ENCODE measurements at places on chromosomes 11 and 22.

- no peak overlapping the region for H3K27ac ChIP-seq
- H3K4me3 ChIP-seq: no peak overlapping the region
Observed at GRCh38 chr11:73383249-73384124, 7.3 kb downstream of the RELT start.

GRCh38 chr22:49659924-49660315 lies 167.8 kb downstream of the BRD1 start:
- H3K27ac ChIP-seq: no peak overlapping the region
- no peaks in the 10 kb centered on the region for H3K36me3 ChIP-seq
- H3K4me3 ChIP-seq: no peak overlapping the region
- H3K27me3 ChIP-seq: peaks cover 44% of the 10 kb centered on the region

DNA sequence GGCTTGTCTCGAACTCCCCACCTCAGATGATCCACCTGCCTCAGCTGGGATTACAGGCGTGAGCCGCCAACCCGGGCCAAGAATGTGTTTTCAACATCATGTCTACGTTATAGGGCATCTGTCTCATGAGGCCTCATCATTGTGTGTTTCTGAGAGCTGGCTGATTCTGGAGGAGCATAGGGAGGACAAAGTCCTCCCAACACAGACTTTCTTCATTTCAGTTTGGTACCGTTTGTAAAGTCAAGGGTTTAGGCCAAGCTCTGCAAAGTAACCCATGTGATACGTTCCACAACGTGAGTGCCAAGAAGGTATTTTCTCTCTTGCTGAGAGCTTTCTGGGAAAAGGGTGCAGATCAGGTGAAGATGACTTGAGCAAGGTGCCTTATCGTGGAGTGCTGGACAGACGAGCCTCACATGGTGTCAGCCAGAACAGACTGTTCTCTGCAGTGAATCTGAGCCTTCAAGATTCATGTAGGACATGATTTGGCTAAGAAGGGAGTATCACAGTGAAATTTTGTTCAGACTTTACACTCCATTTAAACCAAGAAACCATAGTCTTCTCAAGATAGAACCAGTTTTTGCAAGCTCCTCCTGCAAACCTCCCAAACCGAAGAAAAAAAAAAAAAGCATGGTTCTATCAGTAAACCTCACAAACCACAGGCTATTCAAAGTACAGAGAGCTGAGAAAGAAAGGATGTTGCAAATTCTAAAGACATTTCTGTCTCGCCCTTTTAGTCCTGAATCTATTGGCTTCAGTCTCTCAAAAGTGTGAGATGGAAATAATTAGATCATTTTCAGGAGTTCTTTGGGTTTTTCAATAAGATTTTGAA lies 71.7 kb downstream of the DBX1 start:
- no peak overlapping the region for H3K4me3 ChIP-seq
- peaks cover 60% of the 10 kb centered on the region for H3K36me3 ChIP-seq
- DNase-seq: no peak
- no peaks in the 10 kb centered on the region for H3K27me3 ChIP-seq
- peaks cover 10% of the 10 kb centered on the region for H3K4me1 ChIP-seq

DNA sequence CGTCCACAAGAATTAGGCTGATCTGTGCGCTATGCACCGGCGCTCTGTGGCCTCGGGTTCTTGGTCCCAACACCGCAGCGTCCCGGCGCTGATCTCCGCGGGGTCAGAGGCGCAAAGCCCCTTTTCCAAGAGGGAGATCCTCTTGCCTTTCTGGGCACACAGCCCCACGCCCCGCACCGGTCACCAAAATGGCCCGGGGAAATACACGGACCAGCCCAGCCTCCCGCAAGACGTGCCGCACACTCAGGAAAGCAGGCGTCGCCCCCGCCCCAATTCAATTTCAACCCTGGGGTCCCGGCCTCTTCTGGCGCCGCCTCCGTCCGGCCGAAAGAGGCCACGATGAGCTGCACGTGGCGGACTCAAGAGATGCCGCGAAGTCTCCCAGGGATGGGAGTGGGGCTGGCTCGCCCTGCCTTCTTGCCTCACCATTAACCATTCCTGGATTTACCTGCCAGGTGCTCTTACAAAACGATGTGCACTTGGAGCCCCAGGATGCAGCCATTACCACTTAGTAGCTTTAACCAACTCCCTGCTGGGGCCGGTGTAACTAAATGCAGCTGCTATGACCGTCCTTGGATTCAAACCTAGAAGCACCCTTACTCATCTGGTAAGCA lies 10.5 kb downstream of the PIWIL3 start:
- no peaks in the 10 kb centered on the region for H3K4me1 ChIP-seq
- no peak overlapping the region for H3K4me3 ChIP-seq
- H3K27me3 ChIP-seq: peaks cover 5% of the 10 kb centered on the region
- H3K36me3 ChIP-seq: no peaks in the 10 kb centered on the region

DNA sequence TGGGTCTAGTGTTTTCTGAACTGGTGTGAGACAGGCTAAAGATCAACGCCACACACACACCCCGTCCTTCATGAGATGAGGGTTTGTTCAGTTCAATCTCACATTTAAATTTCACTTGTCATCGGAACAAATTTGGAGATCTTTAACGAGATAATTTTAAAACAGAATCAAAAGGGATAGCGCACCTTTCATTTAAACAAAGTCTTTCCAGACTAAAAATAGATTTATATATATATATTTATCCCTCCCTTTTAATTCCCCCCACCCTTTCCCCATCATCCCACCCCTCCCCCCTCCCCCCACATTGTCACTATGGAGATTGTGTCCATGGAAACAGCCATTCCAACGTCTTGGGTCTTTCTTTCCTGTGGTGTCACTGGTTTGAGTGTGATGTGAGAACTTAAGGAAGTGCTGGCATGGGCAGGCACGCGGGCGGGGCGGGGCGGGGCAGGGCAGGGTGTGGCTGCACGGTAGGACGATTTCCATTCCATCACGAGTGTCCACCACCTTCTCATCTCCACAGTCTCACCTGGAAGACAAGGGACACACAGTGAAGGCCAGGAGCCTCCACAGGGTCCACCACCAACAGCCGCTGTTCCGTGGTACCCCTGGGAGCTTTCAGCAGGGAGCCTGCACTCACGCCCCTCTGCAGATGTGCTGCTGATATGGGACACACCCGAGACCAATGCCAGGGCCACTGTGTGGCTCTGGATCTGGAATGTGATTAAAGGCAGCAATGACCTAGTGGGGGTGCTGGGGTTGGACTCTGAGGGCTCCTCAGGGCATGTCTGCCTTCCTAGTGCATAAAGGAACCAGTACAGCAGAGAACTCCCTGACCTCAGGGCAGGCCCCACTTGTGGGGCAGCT lies 30.5 kb upstream of the CYP2D6 start:
- no peak overlapping the region for H3K4me3 ChIP-seq
- peaks cover 2% of the 10 kb centered on the region for H3K4me1 ChIP-seq
- DNase-seq: no peak
- H3K27me3 ChIP-seq: no peaks in the 10 kb centered on the region
- no peak overlapping the region for H3K27ac ChIP-seq

DNA sequence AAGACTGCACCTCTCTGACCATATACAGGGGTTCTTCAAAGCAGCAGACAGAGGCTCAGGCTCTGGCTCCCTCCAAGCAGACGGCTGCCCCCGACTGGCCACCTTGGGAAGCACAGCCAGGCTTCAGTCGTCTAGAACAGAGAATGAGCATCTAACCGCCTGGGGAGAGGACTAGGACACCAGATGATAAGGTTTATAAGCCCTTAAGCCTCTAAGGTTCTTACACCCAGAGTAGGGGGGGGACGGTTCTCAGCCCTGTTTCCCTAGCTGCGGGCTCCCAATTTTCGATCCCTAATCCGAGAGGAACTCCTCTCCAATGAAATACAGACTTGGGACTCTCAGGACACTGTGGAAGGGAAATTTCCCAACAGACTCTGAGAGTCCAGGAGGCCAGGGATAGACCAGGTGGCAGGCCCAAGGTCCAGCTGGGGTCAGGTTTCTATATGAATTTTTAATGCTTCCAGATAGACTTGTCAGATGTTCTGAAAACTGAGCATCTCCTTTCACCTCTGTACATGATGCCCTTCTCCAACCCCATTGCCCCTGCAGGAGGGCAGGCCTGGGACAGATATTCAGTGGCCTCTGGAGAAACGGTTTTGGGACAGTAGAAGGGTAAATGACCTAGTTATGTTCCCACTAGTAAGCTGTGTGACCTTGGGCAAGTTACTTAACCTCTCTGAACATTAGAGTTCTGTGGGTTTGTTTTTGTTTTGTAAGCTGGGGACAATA lies 20.2 kb downstream of the RTN4RL2 start:
- no peak for DNase-seq
- no peak overlapping the region for H3K4me3 ChIP-seq
- H3K4me1 ChIP-seq: peaks cover 25% of the 10 kb centered on the region
- no peaks in the 10 kb centered on the region for H3K36me3 ChIP-seq

GRCh38 chr11:69773626-69774353 lies 1.4 kb downstream of the FGF4 start:
- H3K36me3 ChIP-seq: no peaks in the 10 kb centered on the region
- H3K27me3 ChIP-seq: peaks cover 86% of the 10 kb centered on the region
- H3K27ac ChIP-seq: no peak overlapping the region
- H3K4me3 ChIP-seq: no peak overlapping the region

DNA sequence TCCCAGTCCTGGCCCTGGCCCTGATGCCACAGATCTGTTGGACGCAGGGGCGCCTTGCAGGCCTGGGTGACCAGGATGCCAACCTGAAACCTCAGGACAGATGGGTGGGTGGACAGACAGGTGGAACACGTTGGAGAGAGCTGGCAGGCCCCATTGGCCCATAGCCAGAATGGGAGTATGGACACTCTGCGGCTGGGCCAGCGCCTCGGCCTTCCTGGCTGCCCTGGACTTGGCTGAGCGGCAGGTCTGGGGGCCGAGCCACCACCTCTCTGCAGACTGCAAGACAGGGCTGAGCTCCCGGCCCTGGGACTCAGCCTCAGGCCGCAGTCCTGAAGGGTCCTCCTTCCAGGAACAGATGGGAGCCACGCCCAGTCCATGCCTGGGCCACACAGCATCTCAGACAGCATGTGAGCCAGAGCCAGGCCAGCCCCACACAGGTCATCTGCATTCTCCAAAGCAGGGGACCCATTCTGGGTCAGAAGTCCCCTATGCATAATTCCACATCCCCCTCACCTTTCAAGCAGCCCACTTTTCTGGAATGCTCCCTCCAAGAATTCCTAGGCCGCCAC lies 14.1 kb downstream of the WNT7B start:
- no peak overlapping the region for H3K4me3 ChIP-seq
- peaks cover 6% of the 10 kb centered on the region for H3K27me3 ChIP-seq
- peaks cover 35% of the 10 kb centered on the region for H3K4me1 ChIP-seq
- no peaks in the 10 kb centered on the region for H3K36me3 ChIP-seq
- DNase-seq: no peak

DNA sequence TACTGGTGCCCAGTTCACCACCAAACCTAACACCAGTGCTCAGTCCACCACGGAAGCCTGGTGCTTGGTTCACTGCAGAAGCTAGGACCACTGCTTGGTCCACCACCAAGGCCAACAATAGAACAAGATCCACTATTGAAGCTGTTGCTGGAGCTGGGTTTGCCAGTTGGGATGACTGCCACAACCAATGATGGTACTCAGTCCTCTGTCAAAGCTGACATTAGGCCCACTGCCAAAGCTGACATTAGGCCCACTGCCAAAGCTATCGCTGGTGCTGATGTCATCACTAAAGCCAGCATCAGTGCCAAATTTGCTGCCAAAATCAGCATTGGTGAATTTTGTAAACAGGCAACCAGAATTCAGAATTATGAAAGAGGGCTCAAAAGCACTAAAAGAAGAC lies 1850.2 kb upstream of the RAG2 start:
- H3K36me3 ChIP-seq: no peaks in the 10 kb centered on the region
- no peaks in the 10 kb centered on the region for H3K27me3 ChIP-seq
- no peak overlapping the region for H3K4me3 ChIP-seq
- DNase-seq: no peak
- H3K27ac ChIP-seq: no peak overlapping the region

- H3K36me3 ChIP-seq: no peaks in the 10 kb centered on the region
- H3K4me3 ChIP-seq: peak overlapping the region; percentile 69
- DNase-seq: no peak
- peaks cover 100% of the 10 kb centered on the region for H3K27me3 ChIP-seq
- no peak overlapping the region for H3K27ac ChIP-seq
Observed at GRCh38 chr11:43580735-43581369, 99.7 kb upstream of the HSD17B12 start.

DNA sequence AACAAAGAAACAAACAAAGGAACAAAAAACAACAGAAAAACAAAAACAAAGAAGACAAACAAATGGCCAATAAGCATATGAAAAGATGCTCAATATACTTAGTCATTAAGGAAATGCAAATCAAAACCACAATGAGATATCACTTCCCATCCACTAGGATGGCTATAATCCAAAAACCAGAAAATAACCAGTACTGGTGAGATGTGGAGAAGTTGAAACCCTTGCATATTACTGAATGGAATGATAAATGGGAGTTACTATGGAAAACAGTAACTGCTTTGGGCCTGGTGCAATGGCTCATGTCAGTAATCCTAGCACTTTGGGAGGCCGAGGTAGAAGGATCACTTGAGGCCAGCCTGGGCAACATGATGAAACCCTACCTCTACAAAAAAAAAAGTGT lies 44.9 kb upstream of the RBFOX2 start:
- H3K27ac ChIP-seq: no peak overlapping the region
- DNase-seq: no peak

- H3K27ac ChIP-seq: no peak overlapping the region
- H3K36me3 ChIP-seq: no peaks in the 10 kb centered on the region
- H3K4me1 ChIP-seq: no peaks in the 10 kb centered on the region
- no peak for DNase-seq
Observed at GRCh38 chr22:50044485-50045118, 13.5 kb downstream of the TTLL8 start.

- H3K27ac ChIP-seq: no peak overlapping the region
- H3K36me3 ChIP-seq: peaks cover 5% of the 10 kb centered on the region
- H3K4me1 ChIP-seq: no peaks in the 10 kb centered on the region
- no peaks in the 10 kb centered on the region for H3K27me3 ChIP-seq
- no peak for DNase-seq
Observed at GRCh38 chr11:105670811-105671210, 60.9 kb downstream of the GRIA4 start.

DNA sequence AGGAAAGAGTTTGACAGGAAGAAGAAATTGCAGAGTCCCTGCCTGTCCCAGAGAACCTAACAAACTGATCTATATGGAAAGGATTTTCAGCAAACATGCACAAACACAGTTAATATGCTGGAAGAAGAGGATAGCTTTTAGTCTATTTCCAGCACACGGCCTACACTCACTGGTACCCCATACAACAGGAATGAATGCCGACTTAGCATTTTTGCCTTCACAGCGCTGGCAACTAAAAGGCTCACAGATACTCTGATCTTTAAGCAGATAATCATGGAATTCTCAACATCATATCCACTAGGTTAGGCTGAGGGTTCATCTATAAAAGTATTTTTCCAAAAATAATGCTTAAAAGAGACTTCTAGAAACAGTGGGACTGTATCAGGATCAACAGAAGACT lies 9.8 kb upstream of the TUBA8 start:
- peaks cover under 1% of the 10 kb centered on the region for H3K27me3 ChIP-seq
- H3K4me3 ChIP-seq: no peak overlapping the region
- peaks cover 21% of the 10 kb centered on the region for H3K36me3 ChIP-seq
- no peak for DNase-seq

DNA sequence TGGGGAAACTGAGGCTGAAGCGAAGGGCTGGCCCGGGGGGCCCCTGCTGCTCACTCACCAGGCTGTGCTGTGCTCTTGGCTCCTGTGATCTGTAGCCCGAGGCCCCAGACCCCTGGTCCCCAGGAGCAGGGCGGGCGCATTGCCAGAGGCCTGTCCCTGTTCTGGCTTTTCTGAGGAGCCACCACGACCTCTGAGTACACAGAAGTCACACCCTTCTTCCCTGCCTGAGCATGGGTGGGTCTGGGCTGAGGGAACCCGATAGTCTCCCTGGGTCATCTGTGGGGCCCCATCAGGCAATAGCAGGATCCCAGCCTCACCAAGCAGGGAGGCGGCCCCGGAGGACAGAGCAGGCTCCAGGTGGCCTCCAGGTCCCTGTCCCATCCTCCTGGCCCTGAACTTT lies 5.1 kb downstream of the CASTOR1 start:
- H3K4me3 ChIP-seq: no peak overlapping the region
- H3K27ac ChIP-seq: no peak overlapping the region
- no peaks in the 10 kb centered on the region for H3K27me3 ChIP-seq
- H3K4me1 ChIP-seq: peaks cover 5% of the 10 kb centered on the region
